SK-N-SH (cell line): ENCODE measurements at places on chromosomes 1 and 21.

DNA sequence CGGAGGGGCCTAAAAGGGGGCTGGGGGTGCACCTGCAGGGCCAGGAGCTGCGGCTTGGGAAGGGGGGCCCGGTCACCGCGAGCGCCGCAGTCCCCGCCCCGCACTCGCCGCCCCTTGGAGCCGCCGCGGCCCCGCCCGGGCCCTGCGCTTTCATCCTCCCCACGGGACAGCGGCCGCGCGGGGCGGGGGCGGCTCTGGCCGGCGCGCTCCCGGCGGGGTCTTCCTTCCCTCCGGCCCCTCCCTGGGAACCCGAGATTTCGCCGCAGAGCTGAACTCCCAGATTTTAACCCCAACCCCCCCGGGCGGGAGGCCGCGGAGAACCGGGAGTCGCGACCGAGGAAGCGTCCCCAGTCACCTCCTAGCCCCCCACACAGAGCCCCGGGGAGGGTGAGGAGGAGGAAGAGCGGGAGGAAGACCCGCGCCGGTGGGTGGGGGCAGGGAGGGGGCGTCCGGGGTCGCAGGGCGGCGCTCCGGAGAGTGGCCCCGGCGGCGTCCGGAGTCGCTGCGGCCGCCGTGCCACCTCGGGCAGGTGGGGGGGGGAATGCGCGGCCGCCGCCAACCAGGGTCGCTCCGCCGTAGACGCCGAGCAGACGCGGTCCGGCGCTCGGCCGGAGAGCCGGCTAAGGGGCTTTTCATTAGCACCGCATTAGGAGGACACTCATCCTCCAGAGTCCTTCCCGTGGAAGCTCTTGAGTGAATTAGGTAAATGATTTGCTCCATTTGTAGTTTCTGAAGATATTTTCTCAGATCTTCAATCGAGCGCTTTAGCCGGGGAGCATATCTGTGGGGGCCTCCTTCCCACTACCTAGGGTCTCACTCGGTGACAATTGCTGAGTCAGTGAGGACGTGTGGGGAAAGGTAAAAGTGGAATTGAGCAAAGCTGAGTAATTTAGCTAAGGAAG, 31.6 kb upstream of the NFIA start:
- no peaks in the 10 kb centered on the region for H3K27me3 ChIP-seq
- peaks cover 8% of the 10 kb centered on the region for H3K4me1 ChIP-seq

- no peaks in the 10 kb centered on the region for H3K36me3 ChIP-seq
- H3K4me3 ChIP-seq: no peak overlapping the region
- no peaks in the 10 kb centered on the region for H3K4me1 ChIP-seq
- H3K27ac ChIP-seq: no peak overlapping the region
Measured at GRCh38 chr1:79741720-79742421, 735.3 kb upstream of the ADGRL4 start.

- H3K27ac ChIP-seq: no peak overlapping the region
- DNase-seq: no peak
- H3K4me3 ChIP-seq: peak overlapping the region; percentile 77
- no peaks in the 10 kb centered on the region for H3K27me3 ChIP-seq
Measured at GRCh38 chr21:26965040-26965906, 1.6 kb downstream of the ADAMTS5 start.

- no peaks in the 10 kb centered on the region for H3K4me1 ChIP-seq
- no peaks in the 10 kb centered on the region for H3K36me3 ChIP-seq
- H3K27ac ChIP-seq: no peak overlapping the region
- no peaks in the 10 kb centered on the region for H3K27me3 ChIP-seq
- DNase-seq: no peak
- H3K4me3 ChIP-seq: no peak overlapping the region
Measured at GRCh38 chr1:110914676-110915075, 41.7 kb downstream of the CD53 start.

DNA sequence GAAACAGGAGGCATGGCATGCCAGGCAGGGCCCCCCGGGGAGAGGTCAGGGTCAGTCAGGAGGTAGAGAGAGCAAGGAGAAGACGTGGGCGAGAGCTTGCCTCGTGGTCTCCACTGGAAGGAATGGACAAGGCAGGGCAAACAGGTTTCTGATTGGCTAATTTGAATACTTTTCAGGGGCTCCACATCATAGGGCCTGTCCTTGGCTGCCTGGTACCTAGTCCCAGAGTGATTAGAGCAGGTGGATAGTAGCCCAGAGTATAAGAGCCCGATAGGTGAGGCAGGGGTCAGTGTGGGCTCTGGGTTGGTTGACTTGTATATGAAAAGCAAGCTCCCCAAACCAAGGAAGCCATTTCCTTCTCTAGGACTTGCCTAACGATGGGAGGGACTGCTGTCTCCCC, 178.6 kb downstream of the ZP4 start:
- DNase-seq: no peak
- no peaks in the 10 kb centered on the region for H3K27me3 ChIP-seq
- no peak overlapping the region for H3K27ac ChIP-seq
- H3K4me1 ChIP-seq: no peaks in the 10 kb centered on the region
- no peaks in the 10 kb centered on the region for H3K36me3 ChIP-seq
- H3K4me3 ChIP-seq: no peak overlapping the region

- H3K27me3 ChIP-seq: no peaks in the 10 kb centered on the region; the same call in 1 of the 2 replicates
Measured at GRCh38 chr1:90067194-90067931, 72.5 kb downstream of the ZNF326 start.

DNA sequence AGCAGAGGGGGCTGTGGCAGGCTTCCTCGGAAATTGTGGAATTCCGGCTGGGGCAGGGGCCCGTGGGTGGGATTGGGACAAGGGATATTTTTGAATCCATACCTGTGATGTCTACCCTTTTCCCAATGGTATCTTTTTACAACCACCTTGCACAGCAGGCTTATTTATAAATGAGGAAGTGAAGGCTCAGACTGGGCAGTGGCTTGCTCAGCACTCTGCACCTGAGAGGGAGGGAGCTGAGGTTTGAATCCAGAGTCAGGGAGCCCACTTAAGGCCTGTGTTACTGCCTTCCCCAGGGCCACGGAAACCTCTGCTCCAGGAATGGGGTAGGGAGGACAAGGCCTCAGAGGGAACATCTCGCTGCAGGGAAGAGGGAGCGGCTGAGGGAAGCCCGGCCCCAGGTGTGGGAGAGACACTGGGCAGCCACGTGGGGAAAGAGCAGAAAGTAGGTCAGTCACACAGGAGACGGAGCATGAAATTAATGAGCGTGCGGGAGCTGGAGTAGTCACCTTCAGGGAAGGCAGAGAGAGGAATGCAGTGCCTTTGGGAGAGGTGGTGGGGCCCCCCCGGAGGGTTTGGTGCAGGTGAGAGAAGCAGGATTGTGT, 35.4 kb upstream of the SCMH1 start:
- no peaks in the 10 kb centered on the region for H3K4me1 ChIP-seq
- H3K27ac ChIP-seq: no peak overlapping the region
- no peak for DNase-seq
- H3K27me3 ChIP-seq: no peaks in the 10 kb centered on the region; the same call in 1 of the 2 replicates
- H3K4me3 ChIP-seq: no peak overlapping the region
